ENCODE measurements at places on chromosomes 12 and 14.

DNA sequence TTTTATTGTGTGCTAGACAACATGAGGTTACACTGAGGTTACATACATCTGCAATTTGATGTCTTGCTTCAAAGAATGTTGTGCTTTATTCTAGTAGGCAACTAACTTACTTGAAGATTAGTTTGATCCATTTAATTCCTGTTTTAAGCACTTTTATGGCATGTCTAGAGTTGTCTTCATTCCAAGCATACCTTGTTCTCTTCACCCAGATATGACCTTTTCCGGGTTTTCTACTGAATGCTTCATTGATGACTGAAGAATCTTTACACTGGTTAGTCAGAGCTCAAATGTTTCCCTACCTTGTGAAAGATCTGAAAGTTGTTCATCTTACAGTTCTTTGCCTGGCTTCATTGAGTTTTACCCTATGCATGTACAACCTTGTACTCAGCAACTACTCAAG, 274.0 kb upstream of the KITLG start:
- DNase-seq: no peak

DNA sequence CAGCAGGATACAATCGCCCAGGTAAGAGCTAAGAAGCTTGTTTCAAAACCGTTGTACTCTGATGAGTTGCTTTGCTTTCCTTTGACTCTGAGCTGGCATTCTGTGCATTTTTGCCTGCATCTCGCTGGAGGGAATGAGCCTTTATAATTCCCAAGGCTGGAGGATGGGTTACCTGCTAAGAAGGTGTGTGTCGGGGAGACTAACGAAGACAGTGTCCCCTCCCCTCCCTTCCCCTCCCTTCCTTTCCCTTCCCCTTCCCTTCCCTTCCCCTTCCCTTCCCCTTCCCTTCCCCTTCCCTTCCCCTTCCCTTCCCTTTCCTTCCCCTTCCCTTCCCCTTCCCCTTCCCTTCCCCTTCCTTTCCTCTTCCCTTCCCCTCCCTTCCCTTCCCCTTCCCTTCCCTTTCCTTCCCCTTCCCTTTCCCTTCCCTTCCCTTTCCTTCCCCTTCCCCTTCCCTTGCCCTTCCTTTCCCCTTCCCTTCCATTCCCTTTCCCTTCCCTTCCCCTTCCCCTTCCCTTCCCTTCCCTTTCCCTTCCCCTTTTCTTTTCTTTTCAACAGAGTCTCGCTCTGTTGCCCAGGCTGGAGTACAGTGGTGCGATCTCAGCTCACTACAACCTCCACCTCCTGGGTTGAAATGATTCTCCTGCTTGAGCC, 15.4 kb downstream of the C3AR1 start:
- no peak for DNase-seq

DNA sequence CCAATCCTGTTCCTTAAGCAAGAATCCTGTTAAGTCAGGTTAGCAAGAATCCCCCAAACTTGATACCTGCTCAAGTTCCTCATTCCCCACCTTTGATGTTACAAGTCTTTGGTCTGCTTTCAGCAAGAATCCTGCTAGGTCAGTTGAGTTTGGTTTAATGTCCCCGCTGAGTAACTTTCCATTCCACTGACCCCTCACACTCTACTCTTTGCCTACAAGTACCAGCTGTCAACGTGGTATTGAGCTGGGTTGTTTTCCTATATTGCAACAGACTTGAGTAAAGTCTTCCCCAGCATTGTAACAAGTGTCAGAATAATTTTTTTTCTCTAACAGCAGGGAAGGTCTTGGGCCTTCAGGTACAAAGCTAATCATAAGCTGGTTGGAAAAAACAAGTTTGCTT, 6.3 kb downstream of the PPM1H start:
- DNase-seq: no peak

DNA sequence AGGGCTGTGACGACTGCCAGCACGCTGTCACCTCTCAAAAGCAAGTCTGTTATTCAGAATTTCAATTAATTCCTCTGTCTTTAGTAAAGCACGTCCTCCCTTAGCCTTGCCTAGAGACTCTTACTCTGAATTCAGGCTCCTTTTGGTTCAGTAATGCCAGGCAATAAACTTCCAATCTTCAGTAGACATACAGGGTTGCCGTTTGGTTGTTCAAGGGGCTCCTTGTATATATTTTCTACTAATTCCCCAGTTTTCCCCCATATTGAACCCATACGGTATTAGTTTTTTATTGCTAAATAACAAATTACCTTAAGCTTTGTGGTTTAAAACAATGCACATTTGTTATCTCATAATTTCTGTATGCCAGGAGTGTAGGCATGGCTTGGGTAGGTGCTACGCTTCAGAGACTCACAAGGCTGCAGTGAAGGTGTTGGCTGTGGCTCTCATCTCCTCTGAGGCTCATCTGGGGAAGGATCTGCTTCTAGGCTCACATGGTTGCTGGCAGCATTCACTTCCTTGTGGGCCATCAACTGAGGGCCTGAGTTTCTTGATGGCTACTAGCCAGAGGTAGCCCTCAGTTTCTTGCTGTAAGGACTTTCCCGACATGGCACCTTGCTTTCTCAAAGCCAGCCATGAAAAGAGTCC, 7.3 kb upstream of the CLECL1 start:
- DNase-seq: no peak

- DNase-seq: no peak
These were observed 57.4 kb downstream of the ACTN1 start for GRCh38 chr14:68921666-68922065.

GRCh38 chr12:47353508-47353907, 273.7 kb upstream of the AMIGO2 start:
- DNase-seq: no peak
